ENCODE measurements at places on chromosomes 16 and 17. TPM values are rescaled to one million over a fixed set of nuclear protein-coding genes. Genes with fewer than 3 reads are reported as not detected.

GRCh38 chr16:47732523-47733111, 271.5 kb downstream of the PHKB start:
- no peak for DNase-seq

Gene RDM1
- 0.38 TPM for polyA plus RNA-seq

Gene CCL11
- polyA plus RNA-seq: not detected

GRCh38 chr17:4764595-4764994, 7.1 kb upstream of the TM4SF5 start:
- DNase-seq: no peak

- DNase-seq: no peak
Observed at GRCh38 chr17:5209396-5209795, 17.7 kb upstream of the ZNF594 start.

Gene PLD6
- polyA plus RNA-seq: 18.4 TPM

Gene APPBP2
- 23.9 TPM for polyA plus RNA-seq

Gene ZNF207
- 158 TPM for polyA plus RNA-seq

DNA sequence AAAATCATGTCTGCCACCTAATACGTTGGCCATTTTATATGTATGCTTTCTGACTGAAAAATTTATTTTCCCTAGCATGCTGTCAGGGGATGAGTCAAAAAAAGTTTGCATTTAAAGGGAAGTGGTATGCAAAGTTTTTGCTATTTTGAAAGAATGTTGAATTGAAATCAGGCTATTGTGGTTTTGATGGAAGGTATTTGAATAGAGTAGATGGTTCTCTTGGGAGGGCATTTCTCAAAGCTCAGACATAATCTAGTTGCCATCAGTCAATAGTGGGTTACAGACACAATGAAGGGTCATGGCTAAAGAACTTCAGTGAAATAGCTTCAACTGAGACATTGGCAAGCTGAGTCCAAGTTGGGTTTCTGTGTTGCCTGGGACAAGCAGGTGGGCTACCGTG, 102.4 kb downstream of the MAP2K6 start:
- DNase-seq: no peak

- DNase-seq: no peak
Observed at GRCh38 chr16:78428193-78428592, 328.7 kb downstream of the WWOX start.

DNA sequence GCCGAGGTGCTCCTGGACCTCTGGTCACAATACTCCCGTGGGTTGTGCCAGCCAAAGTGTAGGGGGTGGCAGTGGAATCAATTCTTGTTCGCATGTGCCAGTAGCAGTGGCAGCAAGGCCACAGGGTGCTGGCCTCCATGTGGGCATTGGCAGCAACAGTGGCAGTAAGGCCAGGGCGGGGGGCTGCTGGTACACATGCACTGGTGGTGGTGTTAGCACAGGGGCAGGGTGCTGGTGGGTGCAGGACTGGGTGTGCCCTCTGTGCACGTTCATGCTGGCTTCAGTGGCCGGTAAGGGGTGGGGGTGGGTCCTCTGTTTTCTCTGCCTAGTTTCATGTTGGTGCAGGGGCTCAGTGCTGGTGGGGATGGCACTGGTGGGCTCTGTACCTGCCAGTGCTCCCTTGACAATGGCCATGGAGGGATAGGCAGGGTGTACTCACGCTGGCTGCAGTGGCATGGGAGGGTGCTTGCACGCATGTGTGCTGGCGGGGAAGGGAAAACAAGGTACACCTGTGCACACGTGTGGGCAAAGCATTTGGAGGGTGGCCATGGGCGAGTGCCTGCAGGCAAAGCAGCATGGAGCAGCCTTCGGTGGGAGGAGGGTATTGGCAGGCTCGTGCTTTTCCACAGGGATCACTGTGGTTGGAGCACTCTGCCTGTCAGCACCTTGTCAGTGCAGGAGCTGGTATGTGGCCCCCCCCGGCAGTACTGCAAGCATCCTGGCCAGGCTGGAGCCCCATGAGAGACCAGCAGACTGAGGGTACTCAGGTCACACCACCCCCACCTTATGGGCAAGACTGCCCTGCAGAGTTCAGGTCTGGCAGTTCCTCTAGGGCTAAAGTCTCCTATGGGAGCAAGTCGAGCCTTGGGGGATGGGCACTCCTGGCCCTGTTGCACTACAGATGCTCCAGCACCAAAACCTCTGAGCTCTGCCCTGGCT, 35.8 kb downstream of the NF1 start:
- no peak for DNase-seq

DNA sequence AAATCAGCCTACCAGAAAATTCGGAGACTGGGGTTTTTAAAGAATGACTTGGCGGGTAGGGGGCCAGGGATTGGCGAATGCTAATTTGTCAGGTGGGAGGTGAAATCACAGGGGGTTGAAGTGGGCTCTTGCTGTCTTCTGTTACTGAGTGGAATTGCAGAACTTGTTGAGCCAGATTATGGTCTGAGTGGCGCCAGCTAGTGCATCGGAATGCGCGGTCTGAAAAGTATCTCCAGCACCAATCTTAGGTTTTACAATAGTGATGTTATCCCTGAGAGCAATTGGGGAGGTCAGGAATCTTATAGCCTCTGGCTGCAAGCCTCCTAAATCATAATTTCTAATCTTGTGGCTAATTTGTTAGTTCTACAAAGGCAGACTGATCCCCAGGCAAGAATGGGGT, 762 bp upstream of the RBL2 start:
- DNase-seq: no peak

Gene C16orf89
- not detected for polyA plus RNA-seq

DNA sequence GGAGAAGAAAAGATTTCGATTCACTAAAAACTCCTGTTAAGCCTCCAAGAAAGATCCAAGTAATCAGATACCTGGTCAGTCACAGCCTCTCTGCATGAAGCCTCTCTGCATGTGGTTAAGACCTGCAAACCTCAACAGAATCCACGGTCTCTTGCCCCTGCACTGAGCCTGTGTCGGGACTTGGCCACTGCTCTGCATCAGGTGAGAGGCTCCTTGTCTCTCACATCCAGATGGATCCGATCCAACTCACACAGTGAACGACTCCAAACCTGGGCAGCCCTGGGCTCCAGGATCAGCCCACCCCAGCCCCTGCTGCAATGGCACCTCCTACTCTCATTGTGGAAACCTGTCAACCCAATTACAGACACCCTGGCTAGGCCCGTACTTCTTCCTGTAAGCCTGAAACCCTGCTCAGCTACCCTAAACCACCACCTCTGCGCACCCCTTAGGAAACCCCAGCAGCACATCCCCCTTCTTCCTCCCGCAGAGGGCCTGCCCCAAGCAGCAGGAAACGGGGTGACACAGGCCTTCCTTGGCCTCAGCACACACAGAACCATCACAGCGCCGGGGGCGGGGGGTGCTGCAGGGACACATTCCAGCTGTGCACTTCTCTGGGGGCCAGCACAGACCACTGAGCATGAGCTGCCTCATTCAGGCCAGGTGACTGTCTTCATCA, 129.5 kb downstream of the ANKRD11 start:
- DNase-seq: peak; percentile 82

Gene PKMYT1
- polyA plus RNA-seq: not detected

Gene FGF11
- polyA plus RNA-seq: not detected

GRCh38 chr16:25523183-25523582, 168.6 kb upstream of the HS3ST4 start:
- no peak for DNase-seq

- no peak for DNase-seq
Observed at GRCh38 chr17:52824542-52824941, 666.0 kb upstream of the CA10 start.

DNA sequence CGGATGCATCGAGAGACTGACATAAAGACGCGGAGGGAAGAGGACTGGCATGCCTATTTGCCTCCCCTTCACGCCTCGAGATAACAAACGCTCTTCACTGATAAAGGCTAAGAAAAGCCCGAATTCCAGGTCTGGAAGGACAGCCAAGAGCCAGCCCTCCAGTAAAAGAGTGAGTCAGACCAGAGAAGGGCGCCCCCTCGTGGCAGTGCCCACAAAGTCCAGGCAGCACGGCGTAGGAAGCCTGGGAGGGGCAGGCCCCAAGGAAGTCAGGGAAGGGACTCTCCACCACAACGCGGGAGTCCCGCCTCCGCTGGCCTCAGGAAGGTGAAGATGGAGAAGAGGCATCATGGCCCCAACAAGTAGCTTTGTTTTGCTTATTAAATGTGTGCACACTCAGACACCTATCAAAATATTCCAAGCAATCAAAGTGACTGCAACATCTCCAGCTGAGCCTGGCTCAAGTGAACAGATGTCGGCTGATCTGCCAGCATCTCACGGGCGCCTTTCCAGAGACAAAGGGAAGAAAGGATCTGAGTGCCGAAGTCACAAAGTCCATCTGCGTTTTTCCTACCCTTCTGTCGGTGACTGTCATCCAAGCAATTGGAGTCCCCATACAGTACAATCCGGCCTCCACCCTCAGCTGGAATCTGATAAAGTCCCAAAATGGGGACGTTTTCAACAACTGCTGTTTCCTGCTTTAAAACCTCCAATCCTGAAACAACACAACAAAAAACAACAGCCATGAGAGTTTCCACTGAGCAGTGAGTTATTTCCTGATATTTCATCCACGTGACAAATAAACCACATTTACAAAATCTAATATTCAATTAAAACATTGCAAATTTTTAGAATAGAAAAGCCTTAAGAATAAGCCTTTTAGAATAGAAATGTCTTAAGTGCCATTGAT, 20.4 kb upstream of the SLC38A8 start:
- DNase-seq: peak; percentile 52

DNA sequence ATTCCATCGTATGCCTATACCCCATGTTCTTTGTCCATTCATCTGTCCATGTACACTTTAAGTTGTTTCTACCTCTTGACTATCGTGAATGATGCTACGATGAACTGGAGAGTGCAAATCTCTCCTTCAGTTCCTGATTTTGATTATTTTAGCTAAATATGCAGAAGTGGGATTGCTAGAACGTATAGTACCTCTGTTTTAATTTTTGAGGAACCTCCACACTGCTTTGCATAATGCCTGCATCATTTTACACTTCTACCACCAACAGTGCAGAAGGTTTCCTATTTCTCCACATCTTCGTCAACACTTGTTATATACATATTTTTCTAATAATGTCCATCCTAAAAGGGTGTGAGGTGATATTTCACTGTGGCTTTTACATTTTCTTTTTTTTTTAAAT, 43.9 kb downstream of the SDR42E1 start:
- DNase-seq: no peak

- peak; percentile 98 for DNase-seq
Observed at GRCh38 chr17:40322358-40323315, 13.7 kb downstream of the RARA start.

Gene C16orf82
- not detected for polyA plus RNA-seq

All from CD4-positive, alpha-beta memory T cell (primary cell).